Lower leg skin (tissue), 4 donors: ENCODE measurements at places on chromosomes 3 and 15.

DNA sequence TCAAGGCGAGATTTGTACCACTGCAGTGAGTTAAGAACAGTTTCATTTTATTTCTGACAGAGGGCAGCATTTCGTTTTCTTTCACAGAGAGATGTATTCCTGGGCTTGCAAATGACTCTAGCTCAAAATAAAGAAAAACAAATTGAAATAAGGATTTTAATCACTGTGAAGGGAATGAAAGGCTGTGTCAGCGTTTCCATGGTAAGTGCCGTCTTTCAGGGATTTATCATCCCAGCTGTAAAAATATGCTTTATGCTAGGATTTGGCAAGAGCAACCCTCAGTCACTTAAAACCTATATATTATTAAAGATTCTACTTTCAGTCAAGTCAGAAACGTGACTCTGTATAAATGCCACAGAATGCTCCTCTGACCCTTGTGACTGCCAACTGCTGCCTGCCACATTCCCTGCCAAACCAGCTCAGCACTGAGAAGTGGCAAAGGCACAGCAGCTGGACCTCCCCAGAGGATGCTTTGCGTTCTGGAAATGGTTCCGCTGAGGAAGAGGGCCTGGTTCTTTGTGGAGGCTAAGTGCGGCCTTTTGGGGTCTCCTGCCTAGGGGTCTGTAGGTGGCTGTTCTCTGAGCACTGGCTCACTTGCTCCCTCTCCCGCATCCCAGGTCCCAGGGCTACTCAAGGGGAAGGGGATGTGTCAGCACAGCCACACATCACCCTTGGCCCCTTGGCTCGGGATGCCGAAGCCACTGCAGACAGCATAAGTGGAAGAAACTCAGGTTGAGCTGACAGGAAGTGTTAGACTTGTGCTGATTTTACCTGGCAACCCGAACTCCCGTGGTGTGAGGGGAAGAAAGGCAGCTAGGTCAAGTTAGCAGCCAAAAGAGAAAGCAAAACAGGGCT is 56.6 kb upstream of the POMGNT2 start:
- DNase-seq, result no peak

DNA sequence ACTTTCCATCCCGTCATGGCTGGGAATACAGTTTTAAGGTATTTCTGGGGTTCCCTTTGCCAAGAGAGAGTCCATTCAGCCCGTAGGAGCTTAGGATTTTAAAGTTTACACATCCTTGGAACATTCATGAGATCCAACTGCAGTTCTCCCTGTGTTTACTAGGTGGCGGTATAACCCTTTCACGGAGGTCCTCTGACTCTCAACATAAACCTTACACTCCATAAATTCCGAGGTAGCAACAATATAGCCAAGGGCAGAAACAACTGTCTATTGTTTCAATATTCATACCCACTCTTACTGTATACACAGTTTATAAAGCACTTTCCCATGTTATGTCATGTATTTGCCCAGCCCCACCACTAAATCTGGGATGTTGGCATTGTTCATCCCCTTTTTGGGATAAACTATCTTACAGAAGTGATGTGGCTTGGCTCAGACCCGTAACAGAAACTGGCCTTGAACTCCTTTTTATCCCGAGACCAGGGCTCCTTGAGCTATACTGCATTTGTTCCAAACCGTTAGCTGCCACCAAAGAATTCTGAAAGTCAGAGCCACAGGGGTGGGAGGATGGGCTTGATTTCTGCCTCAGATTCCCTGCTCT is 69.2 kb upstream of the COL6A5 start:
- no peak for DNase-seq

DNA sequence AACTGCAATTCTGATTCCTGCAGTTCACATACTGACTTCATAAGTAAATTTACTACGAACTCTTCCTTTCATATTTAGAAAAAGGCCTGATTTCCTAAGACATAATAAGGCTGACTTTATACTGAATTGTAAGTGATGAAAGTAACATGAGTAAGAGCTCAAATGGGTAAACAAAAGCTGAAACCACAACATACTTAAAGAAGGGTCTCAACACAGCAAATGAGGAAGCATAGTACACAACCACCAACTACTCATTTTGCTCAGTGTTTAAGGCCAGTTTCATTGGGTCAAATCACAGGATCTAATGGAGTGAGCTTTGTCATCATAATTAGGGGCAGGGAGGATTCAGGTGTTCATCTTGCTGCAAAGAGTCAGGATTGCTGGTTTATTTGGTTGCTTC is 81.4 kb downstream of the SETD2 start:
- DNase-seq, result no peak

GRCh38 chr3:71051893-71052687 is 531.4 kb downstream of the FOXP1 start:
- DNase-seq, result no peak

DNA sequence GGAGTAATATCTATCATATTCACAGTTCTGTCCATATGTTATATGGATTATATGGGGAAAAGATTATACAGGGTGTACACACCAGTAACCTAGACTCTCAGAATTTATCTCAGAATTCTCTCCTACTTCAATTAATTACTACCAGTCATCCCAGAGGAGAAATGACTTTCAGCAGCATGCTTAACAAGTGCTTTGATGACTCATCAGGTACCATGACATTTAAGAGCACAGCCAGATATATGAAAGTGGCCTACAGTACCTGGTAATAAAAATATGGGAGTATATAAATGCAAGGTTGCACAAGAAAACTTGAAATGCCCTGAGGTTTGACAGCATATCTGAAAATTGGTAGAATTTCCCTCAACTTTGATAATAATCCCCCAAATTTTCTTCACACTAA is 1273.0 kb downstream of the OTOL1 start:
- no peak for DNase-seq
